ENCODE measurements at places on chromosomes 6 and 20.
A peak's percentile ranks its signal among the peaks of the same experiment; 100 is the strongest.

DNA sequence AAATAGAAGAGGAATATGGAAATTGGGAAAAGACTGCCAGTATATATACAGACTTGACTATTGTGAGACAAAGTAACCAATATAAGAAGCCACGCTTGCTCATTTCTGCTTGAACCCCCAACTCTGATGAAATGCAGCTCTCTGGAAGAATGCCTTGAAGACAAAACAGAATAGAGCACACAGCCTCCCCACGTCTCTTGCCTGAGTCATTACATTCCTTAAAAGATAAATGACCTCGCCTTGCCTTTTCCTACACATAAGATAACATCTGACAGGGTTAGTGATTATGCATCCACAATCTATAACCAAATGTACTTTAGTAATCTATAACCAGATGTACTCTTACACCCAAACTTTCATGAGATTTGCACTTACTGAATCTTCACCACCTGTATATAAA lies 141.1 kb upstream of the EEF1E1 start:
- DNase-seq: no peak

DNA sequence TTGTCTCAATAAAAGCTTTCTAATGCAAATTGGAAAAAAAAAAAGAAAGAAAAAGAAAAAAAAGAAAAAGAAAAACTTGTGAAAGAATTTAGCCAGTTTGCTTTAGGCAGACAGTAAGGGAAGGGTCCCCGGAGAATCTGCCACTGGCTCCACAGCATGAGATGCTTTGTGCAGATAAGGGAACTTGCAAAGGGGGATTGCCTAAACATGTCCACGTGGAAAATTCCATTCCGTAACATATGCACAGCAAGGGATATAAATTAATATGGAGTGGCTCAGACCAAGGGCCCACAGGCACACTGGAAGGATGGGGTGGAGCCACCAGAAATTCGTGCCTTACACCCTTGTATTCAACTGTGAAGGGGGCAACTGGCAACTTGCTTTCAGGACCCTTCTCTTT lies 45.4 kb downstream of the MKKS start:
- no peak for DNase-seq

GRCh38 chr6:166206066-166206465 lies 38.4 kb upstream of the TBXT start:
- no peak for DNase-seq

GRCh38 chr20:9442858-9443257 lies 71.5 kb upstream of the LAMP5 start:
- DNase-seq: peak; percentile 61

GRCh38 chr6:113281431-113281830 lies 575.7 kb upstream of the MARCKS start:
- no peak for DNase-seq

All from stomach (tissue), 19 donors.